Stimulated activated CD8-positive, alpha-beta memory T cell treated with anti-CD3 and anti-CD28 coated beads, Interleukin-7, amount 100 ng/mL, for 1 hour (primary cell): ENCODE measurements at places on chromosomes 11 and 22.

DNA sequence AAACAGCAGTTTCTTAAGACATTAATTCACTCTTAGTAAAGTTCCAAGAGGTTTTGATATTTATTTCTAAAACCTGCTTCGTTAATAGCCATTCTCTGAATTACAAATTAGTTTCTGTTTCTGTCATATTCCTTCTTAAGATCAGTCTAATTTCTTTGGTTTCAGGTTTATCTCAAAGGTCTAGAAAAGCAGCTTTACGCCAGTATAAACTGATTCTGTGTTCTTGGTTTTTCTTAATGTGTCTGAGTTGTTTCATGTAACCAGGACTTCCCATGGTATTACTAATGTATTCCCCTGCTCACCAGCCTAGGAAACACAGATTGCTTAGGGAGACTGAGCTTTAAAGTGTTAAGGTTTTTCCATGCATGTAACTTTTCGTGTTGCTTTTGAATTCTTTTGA lies 6.8 kb upstream of the ACY3 start:
- no peak for DNase-seq

DNA sequence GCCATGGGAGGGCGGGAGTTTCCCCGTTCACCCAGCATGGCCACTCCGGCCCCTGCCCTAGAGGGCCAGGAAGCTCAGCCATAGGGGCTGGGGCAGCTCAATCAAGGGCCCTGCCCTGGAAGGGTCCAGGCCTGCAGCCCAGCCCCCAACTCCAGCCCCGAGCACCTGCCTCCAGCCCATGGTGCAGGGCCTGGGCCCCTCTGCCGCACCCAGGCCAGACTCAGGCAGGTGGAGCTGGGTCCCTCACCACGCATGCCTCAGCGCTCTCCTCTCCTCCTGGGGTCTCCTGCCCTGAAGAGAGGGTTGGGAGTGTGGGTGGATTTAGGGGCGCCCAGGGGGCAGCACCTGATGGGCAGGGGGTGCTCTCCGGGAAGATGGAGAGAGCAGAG lies 13.1 kb downstream of the MLC1 start:
- no peak for DNase-seq

DNA sequence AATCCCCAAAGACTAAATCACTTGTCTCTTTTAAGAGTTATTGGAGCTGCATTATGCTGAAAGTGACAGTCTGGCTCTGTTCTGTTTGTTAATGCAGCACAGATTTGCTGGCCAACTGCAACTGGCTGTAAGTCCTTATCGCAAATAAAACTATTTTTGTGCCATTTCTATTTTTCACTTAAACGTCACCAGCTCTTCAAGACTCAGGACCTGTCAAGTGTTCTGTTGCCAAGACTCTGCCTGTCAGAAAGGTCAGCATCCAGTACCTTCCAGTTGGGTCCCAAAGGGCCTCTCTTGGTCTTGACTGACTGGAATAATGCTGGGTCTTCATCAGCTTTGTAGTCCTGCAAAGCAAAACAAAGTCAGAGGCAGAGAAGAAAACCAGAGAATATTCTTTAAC lies 45.6 kb downstream of the PITPNB start:
- DNase-seq: no peak

DNA sequence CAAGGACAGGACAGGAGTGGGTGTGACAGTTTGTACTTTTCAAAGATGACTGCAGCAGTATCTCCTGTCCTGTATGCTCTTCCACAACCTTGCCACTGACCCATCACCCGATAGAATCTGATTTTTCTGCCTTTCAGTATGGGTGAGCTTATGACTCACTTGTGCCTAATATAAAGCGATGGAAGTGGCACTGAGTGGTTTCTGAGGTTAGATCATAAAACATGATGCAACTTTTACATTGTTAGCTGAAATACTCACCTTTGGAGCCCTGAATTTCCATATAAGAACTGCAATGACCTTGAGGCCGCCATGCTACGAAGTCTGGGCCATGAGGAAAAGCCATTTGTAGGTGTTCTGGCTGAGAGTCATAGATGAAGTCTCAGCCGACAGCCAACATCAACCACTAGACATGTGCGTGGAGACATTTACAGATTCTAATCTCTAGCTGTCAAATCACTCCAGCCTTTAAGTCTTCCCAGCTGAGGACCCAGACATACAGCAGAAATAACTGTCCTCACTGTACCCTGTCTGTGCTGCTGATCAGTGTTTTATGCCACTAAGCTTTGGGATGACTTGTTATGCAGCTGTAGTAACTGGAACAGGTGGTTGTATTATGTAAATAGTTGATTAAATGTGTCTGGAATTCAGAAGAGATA lies 105.9 kb upstream of the ARHGAP20 start:
- no peak for DNase-seq

- DNase-seq: no peak
These were observed 23.6 kb downstream of the JRKL start for GRCh38 chr11:96413408-96413807.

DNA sequence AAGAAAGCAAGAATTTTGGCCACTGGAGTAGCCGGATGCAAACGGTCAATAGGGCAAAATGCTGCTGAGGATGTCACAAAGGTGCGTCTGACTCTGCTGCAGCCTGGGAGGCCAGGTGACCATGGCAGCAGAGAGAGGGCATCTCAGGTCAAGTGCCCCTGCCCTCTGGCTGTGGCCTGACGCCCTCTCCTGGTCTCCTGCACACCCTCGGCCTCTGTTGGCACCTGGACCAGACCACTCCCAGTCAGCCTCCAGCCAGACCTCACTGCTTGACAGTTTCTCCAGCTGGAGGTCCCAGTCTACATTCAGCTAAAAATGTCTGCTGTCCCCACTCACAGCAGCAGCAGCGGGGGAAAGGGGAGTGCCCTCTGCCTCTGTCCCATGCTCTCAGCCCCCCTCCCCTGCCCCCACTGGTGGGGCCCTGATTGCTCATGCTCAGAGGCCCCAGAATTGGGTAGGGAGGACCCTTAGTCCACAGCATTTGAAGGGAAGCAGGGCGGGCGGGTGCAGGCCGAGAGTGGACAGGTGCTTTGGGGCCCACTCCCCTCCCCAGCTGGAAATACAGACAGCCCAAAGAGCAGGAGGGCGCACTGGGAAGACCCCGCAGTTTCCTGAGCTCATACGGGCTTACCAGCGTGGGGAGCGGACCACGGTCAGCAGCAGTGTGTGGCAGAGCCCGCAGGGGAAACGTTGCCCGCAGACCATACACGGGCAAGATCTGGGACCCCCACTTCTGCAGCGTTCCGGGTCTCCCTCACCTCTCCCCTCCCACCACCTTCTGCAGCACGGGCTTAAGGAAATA lies 1.6 kb upstream of the BRSK2 start:
- DNase-seq: no peak

GRCh38 chr22:29641700-29642330 lies 38.4 kb downstream of the NF2 start:
- DNase-seq: no peak

DNA sequence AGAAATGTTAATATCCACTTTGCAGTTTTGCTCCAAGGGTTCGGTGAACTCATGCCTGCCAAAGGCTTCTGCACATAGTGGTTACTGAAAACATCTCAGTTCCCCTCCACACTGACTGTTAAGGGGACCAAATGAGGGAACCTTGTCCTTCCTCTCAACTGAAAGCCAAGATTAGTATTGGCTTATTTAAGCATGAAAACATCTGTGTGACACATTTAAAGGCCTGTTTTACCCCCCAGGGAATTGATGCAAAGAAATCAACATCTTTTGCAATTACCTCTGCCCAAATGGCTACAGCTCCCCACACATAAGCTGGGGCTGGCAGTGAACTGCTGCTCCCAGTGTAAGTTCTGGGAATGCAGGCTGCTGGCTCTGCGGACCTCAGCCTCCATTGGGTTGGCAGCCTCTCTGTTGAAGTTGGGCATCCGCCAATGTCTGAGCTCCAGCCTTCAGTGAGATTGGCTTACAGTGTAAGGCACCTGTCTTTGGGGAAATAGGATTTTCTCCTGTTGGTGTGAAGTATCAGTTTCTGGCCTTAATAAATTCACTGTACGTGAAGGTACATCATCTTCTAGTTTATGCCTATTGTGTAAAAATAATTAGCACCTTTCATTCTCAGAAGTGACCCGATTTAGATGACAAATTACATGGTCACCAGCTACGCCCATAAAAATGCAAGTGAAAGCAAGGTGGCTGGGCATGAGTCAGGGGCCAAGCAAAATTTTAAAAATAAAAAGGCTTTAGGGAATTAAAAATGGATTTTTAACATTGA lies 213.4 kb upstream of the SYN3 start:
- no peak for DNase-seq

DNA sequence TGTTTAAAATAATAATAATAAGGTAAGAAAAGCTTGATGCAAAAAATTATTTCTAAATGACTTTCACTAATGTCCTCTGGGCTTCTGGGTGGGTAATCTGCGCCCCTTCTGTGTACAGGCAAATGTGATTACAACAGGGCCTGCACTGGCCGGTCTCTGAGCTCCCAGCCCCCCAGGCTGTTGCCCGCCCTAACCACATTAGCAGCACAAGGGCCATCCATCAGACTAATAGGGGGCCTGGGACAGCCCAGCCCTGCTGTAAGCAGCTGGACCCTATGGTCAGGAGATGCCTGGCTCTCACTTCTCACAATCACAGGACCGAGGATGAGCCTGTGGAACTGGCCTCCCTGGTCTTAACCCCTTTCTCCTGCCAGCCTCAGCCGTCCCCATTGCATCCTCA lies 388.4 kb downstream of the BUD13 start:
- no peak for DNase-seq

GRCh38 chr11:22774716-22775115 lies 54.9 kb downstream of the SVIP start:
- no peak for DNase-seq

- DNase-seq: no peak
These were observed 380.5 kb downstream of the SHANK2 start for GRCh38 chr11:70871881-70872280.

GRCh38 chr11:80388130-80388529 lies 947.3 kb upstream of the TENM4 start:
- no peak for DNase-seq

DNA sequence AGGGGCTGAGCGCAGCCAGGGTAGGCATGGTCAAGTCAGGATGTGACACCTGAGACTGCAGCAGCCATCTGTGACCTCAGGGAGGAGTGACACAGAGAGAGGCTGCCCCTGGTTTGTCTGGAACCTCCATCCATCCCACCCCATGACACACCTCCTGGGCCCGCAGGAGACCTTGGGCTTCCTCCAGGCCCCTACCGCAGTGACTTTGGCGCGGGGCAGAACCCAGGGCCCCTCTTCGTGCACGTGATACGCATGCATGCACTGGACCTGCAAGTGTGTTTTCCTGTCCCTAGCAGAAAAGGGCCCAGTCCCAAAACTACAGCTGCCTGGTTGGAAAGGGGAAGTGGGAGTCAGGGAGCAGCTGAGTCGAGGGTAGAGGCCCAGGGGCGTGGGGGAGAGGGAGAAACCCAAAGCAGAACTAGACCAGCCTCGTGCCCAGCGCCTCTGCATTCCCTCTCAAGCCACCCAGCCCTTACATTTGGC lies 7.9 kb upstream of the CYTH4 start:
- DNase-seq: no peak

DNA sequence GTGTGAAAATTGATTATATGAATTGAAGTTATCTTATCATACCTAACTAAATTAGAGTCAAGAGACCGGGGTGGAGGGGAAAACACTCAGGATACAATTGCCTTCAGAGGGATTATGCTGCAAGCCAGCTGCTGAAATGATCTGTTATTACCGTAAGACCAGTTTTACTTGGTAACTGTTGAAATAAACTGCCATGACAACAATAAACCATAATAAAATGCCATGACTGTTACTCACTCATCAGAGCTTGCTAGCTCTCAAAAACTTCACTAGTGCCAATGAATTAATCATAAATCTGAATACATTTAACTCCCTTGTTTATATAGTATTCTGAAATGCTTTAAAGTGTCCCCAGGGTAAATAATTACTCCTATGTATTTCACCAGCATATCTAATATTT lies 68.2 kb downstream of the CASP12 start:
- DNase-seq: no peak

- no peak for DNase-seq
These were observed 336.1 kb downstream of the CTTN start for GRCh38 chr11:70734379-70734778.

DNA sequence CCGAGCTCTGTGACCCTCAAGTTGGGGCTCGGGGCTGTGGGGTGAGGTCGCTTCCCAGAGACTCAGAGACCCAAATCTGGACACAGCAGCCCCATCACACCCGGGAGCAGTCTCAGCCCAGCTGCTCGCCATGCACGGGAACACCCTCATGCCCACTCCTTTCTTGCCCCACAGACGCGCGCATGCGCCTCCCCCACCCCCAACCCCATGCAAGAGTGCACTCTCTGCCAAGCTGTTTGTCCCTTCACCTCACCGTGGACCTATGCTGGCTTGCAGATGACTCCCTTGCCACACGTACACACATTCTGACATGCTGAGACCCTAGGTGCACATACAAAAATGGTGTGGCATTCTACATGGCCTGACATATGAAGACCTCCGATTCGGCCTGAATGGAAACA lies 478 bp upstream of the CD248 start:
- DNase-seq: no peak

DNA sequence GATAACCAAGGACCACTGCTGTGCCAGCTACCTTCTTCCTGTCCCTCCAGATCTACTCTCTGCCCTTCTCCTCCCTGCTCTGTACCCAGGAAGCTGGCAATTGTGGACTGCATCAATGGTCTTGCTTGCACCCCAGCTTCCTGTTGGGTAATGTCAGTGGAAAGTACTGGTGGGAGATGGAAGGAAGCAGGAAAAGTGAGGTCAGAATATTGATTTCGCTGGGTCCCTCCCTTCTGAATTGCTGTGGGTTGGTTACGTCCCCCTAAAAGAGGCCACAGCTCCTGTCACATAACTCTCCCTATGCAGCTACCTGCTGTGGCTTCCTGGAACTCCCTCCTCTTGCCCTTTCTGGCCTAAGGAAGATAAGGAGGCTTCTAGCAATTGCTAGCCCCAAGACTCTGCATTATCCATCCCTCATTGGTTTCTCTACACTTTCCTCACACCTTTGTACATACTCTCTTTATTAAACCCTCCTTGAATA lies 81.2 kb downstream of the RASSF10 start:
- no peak for DNase-seq

DNA sequence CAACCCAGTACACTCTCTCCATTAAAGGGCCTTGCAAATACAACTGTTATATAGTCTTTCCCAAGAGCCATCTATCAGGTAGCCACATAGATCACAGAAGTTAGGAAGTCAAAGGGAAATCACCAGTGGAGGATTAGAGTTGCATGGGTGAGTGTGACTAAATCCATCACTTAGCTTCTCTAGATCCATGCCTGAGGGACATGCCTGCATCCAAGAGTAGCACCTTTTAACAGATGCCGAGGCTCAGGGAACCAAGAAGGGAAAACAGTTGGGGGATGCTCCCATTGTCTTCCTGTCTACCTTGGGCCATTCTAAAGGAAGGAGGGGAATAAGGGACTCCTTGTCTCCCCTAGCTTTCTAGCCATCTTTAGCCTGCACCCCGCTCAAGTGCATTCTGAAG lies 77.9 kb downstream of the XRRA1 start:
- no peak for DNase-seq

DNA sequence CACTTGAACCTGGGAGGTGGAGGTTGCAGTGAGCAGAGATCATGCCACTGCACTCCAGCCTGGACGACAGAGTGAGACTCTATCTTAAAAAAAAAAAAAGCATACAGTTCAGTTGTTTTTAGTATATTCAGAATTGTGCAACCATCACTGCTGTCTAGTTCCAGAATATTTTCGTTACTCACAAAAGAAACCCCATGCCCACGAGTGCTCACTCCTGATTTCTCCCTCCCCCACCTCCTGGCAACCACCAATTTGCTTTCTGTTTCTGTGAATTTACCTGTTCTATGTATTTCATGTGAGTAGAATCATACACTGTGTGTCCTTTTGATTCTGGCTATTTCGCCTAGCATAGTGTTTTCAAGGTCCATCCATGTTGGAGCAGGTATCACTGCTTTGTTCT lies 24.8 kb downstream of the PTPRJ start:
- no peak for DNase-seq
